ENCODE measurements at places on chromosomes 12 and 14.

- DNase-seq = no peak
Observed at GRCh38 chr12:457676-458075, 2.1 kb upstream of the B4GALNT3 start.

GRCh38 chr14:80577599-80577998 is 363.9 kb downstream of the CEP128 start:
- no peak for DNase-seq

DNA sequence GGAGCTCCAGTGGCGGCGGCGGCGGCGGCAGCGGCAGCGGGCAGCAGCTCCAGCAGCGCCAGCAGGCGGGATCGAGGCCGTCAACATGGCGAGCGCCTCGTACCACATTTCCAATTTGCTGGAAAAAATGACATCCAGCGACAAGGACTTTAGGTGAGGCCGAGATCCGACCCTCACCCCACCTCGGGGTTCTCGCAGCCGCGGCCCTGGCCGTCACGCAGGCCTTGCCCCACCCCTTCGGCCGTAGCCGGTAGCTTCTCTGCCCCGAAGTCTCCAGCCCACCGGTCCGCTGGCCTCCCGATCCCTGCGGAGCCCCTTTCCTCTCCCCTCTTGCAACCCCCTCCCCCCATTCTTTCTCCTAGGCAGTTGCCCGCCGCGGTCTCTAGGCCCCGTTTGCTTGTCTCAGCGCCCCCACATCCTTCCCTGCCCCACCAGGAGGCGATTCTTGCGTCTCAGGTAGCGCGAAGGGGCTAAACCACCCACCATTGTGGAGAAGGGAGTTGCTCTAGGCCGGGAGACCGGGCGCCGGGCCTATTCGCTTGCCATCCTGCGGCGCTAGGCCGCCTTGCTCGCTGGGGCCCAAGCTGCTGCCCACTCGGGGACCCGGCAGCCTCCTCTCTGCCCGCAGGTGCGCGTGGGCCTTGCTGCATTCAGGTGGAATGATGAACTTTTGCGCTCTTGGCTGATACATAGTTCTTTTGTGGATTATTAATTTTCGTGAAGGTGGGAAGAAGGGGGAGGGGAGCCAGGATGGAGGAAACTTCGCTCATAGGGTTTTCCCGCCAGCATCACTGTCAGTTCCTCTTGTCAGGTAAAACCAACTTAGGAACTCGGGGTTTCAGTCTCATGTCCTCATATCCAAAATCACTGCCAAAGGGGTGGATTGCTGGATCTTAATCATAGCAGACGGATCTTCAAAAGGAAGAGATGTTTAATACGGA is 745 bp downstream of the CAND1 start:
- peak; percentile 34 for DNase-seq

GRCh38 chr14:32507029-32507984 is 178.2 kb downstream of the AKAP6 start:
- DNase-seq = no peak

DNA sequence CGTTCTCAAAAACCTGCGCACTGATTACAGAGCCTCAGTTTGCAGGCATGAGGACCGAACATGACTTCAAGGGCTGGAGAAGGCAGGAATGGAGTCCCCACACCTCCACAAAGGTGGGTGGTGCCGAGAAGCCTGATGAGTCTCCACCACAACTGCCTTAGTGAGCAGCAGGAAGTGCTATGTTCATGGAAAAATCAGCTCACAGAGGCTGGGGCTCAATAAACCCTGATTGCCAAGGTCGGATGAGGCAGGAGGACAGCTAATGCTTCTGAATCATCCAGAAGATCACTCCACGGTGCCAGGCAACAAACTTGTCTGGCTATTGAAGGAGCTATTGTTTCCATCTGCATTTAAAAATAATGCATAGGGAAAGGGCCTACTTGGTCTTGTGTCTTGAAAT is 31.1 kb downstream of the APPL2 start:
- DNase-seq = no peak

GRCh38 chr14:21204167-21205025 is 48.5 kb upstream of the OR5AU1 start:
- DNase-seq = no peak

- no peak for DNase-seq
Observed at GRCh38 chr12:128312661-128313060, 45.7 kb downstream of the TMEM132C start.

- DNase-seq = no peak
Observed at GRCh38 chr14:61190341-61190740, 90.8 kb downstream of the TMEM30B start.

DNA sequence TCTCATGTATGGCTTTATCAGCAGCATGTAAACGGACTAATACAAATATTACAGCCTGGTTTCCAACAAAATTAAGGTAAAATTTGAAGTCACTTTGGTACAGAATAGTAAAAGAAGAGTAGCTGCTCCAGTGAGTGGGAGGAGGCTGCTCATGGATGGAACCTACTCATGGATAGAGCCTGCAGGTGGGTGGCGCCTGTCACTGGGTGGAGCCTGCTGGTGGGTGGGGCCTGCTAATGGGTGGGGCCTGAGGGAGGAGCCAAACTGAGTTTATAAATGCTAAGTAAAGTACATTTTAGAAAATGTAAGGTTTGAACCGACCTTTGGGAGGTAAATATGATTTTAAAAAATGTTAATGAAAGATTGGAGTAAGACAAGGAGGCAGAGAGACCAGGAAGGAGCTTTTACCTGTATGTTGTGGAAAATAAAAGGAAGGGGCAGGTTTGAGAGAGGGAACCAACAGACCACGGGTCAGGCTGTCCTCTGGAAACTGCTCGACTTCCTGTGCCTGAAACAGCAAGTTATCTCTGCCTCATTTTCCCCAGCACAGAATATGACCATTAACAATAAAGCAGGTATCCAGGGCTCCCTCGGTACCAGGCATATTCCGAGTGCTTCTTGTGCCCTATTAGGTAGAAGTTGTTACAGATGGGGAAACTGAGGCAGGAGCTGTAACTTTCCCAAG is 55.9 kb upstream of the SEL1L start:
- no peak for DNase-seq

- no peak for DNase-seq
Observed at GRCh38 chr12:49108958-49109404, 1.7 kb downstream of the LMBR1L start.

GRCh38 chr12:85669911-85670310 is 166.3 kb downstream of the RASSF9 start:
- no peak for DNase-seq

DNA sequence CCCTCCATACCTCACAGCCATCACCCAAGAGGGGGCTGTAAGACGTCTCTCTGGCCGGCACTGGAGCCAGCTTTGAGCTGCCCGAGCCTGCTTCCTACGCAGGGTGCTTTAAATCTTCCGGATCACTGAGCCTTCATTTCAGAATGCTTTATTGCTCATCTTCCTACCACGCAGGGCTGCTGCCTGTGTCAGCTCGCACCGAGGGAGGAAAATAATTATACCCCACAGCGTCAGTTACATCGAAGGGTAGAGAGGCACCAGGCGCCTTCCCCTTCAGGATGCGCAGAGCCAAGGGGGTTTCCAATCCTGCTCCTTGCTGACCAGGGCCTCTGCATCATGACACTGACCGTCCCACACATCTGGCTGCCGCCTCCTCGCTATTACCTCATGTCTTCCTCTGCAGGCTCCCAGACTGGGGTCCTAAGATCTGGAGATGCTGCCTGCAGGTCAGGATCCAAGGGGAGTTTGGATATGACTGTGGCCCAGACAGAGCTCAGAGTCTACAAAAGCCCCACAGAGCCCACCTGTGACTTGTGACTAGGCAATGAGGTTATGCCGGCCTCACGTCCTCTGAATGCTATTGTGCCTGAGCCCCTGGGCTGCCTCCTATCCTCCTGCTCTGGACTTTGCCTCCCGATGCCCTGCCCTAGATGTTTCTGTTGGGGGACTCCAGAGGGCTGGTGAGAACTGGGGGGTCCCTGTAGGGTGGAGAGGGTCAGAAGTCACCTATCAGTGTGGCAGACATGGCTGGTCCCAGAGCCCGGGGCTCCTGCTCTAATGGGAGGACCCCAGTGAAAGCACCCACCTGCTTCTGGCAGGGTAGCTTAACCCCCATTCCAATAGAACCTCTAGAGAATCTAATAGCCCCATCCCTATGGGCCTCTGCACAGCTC is 220.3 kb upstream of the RTL1 start:
- no peak for DNase-seq
